ENCODE measurements at places on chromosomes 5 and 9.

DNA sequence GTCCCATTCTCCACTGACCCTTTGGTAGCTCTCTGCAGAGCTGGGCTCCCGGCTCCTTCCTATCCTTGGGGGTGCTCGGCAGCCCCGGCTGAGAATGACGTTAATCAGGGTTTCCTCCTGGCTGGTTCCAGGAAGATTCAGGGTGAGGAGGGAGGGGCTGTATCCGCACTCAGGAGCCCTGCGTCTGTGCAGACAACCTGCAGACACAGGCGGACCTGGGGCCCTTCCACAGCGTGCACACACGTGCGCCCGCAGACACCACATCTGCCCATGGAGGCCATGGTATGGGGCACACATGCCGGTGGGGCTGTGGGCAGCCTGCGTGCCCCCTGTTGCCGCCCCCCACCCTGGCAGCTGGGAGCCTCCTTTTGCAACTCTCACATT, 66.6 kb upstream of the RNU6ATAC start:
- DNase-seq, result no peak

DNA sequence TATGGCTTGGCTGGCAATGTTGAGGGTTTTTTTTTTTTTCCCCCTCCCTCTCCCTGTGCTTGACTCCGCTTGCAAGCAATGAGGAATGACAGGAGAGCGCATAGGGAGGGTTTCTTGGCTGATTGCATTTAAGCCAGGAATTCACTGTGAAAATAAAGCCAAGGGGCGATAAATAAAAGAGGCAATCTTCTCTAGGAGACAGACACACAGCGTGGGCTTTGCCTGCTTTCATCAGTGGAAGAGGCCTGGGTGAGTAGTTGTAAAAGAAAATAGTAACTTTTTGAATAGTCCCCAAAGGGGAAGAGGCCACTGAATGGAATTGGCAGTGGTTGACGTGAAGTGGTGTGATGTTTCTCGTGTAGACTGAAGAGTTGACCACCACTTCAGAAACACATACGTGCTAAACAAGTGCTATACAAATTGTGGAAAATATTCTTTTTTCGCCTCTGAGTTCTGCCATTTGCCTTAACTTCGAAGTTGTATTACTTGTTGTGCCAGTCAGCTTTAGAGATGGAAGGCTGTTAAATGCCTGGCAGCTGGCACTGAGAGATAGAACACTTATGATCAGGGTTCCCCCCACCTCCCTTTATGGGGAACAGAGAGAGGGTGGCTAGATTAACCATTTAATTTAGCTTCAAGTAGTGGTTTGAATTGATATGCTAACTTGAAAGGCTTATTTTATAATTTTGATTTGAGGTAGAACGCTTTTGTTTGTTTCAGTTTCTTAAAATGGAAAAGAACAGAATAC, 3.0 kb downstream of the ZSWIM6 start:
- DNase-seq, result no peak

- no peak for DNase-seq
Measured at GRCh38 chr5:93161661-93162654, 419.1 kb downstream of the NR2F1-AS1 start.

DNA sequence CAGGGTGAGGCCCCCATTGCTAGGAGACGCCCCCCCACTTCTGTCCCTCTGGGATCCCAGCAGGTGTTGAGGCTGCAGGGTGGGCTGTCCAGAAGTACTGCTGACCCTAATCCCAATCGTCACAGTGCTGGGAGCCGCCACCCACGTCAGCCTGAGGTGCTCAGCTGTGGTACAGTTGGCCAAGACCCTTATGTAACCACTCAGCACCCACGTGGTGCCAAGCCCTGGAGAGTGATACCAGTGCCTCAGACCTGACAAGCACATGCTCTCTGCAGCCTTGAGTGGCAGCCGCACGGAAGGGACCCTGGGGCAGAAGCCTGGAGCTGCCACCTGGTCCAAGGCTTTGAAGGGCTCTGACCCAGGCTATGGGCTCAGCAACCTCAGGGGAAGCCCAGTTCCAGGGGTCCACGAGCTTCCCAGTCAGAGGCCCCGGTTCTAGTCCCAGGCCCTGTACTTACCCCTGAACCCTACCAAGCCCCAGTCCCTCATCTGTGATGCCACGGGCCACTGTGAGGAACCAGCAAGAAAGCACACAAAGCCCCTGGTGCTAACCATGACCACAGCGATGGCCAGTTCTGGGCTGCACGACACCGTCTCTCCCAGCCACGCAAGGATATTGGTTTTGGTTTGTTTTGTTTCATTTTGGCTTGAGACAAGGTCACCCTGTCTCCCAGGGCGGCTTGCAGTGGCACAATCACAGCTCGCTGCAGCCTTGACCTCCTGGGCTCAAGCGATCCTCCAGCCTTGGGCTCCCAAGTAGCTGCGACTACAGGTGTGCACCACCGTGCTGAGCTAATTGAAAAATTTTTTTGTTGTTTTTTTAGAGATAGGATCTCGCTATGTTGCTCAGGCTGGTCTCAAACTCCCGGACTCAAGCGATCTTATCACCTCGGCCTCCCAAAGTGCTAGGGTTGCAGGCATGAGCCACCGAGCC, 50.7 kb downstream of the DBH start:
- DNase-seq, result no peak

GRCh38 chr9:108476574-108476973, 379.2 kb downstream of the ACTL7B start:
- no peak for DNase-seq

DNA sequence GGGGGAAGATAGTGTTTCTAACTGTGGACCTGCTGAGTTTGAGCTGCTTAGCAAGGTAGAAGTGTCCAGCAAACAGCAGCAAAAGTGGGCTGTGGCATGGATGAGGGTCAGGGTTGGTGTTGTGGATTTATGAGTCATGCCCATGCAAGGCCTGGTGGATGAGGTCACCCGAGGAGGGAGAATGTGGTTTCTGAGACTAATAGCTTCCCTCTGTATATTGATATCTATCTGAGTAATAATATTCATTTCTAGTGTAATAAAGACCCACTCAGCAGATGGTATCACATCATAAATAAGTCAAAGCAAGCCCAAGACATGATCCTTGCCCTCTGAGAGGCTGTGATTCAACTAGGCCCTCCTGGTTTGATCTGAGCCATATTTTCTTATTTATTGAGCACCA, 597.8 kb upstream of the CLINT1 start:
- no peak for DNase-seq

GRCh38 chr5:148378670-148379069, 5.1 kb upstream of the FBXO38 start:
- DNase-seq, result no peak

GRCh38 chr9:115775659-115776058, 377.9 kb upstream of the PAPPA start:
- DNase-seq, result no peak

DNA sequence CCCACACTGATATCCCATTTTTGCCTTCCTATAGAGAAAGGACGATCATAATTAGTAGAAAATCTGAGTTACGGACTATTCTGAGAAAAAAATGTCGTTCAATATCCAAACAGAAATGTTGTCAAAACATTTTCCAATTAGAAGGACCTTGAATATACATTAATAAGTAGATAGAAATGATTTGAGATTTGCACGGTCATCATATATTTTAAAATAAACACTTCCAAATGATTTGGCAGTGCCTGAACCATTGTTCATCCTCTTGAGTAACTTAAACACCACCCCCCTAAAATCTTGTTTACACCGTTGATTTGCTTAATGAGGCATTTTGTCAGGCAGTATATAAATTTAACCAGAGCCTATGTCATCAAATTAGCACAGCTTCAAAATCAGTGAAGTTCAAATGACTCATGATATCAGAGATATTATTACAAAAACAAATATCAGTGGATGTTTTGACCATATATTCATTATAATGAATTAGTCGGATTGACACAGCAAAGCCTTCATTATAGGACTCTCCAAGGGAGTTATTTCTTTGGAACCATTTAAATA, 105.0 kb downstream of the ACTL7B start:
- DNase-seq, result no peak

GRCh38 chr5:124034963-124035362, 523.0 kb downstream of the CSNK1G3 start:
- DNase-seq, result no peak

DNA sequence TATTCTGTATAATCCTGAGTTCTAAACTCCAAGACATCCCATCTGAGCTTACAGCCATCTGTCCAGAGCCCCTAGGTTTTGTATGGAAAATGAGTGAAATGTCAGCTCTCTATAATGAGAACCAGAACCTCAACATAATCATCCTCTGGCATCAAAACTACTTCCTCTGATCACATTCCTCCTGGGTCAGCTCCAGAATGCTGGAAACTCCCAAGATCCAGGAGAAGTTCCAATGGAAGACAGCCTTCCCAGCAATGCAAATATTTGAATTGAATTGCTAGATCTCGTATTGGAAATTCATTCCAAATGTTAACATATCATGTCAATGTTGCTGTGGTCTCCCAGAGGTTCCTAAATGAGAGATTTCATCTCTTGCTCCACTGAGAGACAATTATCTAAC, 23.8 kb downstream of the C9 start:
- DNase-seq, result no peak

- DNase-seq, result no peak
Measured at GRCh38 chr5:74257060-74257527, 383.4 kb downstream of the ENC1 start.

DNA sequence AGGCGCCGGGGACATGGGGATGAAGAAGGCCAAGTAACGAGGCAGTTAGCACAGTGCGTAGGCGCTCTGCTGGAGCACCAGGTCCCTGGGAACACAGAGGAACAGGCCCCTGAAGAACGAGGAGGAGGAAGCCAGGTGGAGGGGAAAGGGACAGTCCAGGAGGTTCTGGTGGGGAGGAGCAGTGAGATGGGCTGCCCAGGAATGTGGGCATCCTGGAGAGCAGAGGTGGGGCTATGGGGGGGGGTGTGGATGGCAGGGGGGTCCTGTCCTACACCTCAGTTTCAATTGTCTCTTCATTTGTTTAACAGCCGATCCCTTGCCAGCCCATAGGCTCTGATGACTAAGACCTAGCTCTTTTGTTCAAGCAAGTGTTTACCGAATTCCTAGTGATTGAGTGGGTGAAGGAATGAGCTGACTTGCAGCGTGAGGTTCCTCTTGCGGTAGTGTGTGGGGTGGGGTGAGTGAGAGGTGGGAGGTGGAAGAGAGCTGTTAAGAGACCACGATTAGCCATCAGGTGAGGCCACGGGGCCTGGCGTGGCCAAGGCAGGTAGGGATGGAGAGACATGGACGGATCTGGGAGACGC, 8.4 kb upstream of the PHYHD1 start:
- no peak for DNase-seq

GRCh38 chr9:7375013-7375511, 424.5 kb downstream of the DMAC1 start:
- no peak for DNase-seq

GRCh38 chr9:78562021-78562420, 265.1 kb downstream of the PSAT1 start:
- no peak for DNase-seq

GRCh38 chr5:179343719-179344430, 1.4 kb downstream of the ADAMTS2 start:
- DNase-seq, result no peak

DNA sequence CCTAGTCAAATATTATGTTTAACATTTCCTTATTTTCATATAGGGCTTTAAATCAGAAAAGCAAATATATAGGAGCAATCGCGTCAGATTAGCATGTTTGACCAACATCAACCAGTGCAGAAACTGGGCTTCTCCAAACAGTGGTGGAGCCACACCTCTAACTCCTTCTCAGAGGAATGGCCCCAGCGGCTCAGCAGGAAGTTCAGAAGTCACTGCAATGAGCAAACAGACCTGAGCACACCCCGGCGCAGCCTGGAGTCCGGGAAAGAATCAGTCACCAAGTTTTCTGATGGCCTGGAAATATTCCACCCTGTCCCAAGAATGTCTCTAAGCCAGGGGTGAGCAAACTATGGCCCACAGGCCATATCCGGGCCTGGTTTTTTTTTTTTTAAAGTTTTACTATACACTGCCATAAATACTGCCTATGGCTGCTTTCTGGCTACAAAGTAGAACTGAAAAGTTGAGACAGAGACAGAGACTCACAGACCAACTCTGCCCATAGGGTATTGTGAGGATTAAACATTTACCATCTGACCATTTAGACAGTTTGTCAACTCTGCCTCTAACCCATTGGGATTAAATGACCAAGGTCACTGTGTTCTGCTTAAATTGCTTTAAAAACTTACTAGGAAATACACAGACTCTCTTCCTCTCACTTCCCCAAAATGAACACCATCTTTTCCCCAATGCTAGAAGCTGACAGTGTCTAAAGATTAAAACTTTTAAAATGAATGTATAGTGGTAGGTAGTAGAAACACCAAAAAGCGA, 5.4 kb downstream of the GOLM1 start:
- no peak for DNase-seq

DNA sequence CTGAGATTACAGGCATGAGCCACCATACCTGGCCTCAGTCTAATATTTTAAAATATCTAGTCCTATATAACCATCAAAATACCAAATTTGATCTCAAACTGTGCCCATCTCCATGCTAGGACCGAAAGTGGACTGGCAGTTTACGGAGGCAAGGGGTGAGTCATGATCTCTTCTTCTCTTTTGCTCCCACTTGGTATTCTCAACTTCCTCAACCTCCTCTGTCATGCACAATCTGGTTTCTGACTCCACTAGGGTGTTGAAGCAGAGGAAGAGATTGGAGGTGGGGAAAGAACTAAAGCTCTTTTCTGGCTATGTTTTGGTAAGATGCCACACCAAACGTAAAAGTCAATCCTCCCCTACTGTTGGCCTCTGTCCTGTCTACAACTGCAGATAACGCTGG, 55.9 kb upstream of the CEMIP2 start:
- DNase-seq, result no peak

GRCh38 chr5:153476767-153477166, 13.7 kb upstream of the GRIA1 start:
- no peak for DNase-seq

DNA sequence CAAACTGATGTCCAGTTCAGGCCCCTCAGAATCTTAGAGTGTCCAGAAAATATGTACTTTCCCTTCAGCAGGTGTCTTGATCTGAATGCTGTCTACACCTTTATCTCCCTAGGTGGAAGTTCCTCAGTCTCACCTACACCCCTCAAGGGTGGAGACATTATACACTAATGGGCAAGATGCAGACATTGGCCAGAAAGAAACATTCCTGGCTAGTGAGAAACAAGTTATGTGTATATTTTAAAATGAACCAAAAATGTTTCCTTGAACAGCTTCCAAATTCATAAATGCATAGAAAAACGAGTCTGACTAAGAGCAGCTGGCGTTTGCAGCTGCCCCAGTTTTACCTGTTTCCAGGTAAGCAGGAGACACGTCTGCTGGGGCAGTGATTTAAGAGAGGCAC, 140.5 kb upstream of the IRX4 start:
- DNase-seq, result no peak
